ENCODE measurements at places on chromosomes 3 and 15. TPM values are rescaled to one million over a fixed set of nuclear protein-coding genes. Genes with fewer than 3 reads are reported as not detected.
A peak's percentile ranks its signal among the peaks of the same experiment; 100 is the strongest.

The GOLGA6L10 gene
- total RNA-seq = 1.1 TPM

The EPHB3 gene
- total RNA-seq = 0.19 TPM

- DNase-seq = no peak
These were observed 96.4 kb downstream of the NSUN3 start for GRCh38 chr3:94159062-94159828.

DNA sequence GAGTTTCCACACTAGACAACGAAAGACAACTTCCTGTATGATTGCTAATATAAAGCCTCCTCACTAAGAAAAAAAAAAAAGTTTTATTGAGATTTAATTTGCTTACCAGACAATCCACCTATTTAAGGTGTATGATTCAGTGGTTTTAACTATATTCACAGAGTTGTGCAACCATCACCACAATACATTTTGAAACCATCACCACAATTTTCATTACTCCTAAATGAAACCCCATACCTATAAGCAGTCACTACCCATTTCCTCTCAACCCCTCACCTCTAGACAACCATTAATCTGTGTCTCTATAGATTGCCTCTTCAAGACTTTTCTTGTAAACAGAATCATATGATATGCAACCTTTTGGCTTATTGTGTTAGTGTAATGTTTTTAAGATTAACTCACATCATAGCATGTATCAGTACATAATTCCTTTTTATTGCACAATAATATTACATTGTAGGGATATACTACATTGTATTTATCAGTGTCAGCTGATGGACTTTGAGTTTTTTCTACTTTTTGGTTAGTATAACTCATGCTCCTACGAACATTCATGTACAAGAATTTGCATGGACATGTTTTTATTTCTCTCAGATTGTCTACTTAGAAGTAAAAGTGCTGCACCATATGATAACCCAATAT, 339.7 kb downstream of the NLGN1 start:
- DNase-seq = no peak

- no peak for DNase-seq
These were observed 788 bp downstream of the FOXB1 start for GRCh38 chr15:60004846-60005351.

The PARP6 gene
- 133 TPM for total RNA-seq

DNA sequence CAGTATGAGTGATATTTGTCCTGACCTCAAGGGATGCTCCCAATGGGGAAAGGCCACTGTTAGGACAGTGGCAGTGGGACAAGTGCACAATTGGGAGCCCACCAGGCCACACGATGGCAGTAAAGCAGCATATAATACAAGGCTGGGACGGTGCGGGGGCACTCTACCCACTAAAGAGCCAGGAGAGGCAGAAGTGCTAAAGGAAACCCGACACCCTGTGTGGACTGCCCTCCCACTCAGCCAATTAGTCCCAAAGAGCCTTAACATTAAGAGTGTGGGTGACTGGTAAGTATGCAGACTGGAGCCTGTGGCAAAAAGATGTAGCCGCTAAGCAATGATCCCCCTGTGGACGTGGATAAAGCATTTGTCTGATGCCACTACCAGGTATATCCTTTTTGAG, 8.2 kb upstream of the ZNF589 start:
- peak; percentile 41 for DNase-seq

The CYP11A1 gene
- total RNA-seq = not detected

- DNase-seq = no peak
These were observed 60.1 kb downstream of the MGLL start for GRCh38 chr3:127762077-127762786.

DNA sequence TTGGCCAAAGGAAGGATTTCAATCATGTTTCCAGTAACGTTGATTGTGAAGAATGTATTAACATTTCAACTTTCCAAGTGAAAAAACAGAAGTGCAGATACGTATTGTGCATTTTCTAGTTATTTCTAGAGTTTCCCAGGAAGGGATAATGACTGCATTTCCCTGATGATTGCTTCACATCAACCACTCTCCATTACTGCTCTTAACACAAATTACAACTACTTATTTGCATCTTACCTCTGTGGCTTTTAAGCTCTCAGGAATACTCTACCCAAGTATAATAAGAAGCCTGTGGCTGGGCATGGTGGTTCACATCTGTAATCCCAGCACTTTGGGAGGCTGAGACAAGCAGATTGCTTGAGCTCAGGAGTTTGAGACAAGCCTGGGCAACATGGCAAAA, 582.5 kb downstream of the ZNF385D start:
- DNase-seq = no peak

The C2CD4A gene
- total RNA-seq = 0.19 TPM

- peak; percentile 65 for DNase-seq
These were observed 8.5 kb downstream of the FAM107A start for GRCh38 chr3:58568572-58569286.

DNA sequence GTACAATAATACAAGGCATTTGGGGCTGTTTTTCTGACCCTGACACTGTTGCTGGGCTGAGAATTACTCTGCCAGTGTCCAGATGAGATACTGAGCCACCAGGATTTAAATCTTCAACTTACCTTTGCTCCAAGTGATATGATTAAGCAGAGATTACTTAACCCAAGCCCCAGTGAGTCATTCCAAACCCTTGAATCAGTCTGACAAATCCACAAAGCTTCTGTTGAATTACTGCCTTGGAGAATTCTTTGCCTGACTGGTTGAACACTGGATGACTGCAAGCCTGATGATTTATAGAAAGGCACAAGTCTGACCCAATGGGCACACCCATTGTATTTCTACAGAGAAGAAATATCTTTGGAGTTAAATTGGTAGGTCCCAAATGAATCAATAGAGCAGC, 88.2 kb upstream of the TSC22D2 start:
- DNase-seq = no peak

DNA sequence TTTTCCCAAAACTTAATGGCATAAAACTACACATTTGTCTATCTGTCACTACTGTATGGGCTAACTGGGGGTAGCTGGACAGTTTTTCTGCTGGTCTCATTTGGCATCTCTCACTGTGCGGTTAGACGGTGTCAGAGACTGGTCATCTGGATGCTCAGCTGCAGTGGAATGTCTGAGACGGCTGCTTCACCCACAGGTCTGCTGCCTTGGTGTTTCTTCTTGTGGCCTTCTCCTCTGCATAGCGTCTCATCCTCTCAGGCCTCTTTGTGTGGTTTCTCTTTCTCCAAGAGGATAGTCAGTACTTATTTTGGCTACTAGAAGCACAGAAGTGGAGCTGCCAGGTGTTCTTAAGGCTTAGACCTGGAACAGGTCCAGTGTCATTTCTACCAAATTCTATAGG, 35.9 kb upstream of the GOLGA6L9 start:
- DNase-seq = no peak

DNA sequence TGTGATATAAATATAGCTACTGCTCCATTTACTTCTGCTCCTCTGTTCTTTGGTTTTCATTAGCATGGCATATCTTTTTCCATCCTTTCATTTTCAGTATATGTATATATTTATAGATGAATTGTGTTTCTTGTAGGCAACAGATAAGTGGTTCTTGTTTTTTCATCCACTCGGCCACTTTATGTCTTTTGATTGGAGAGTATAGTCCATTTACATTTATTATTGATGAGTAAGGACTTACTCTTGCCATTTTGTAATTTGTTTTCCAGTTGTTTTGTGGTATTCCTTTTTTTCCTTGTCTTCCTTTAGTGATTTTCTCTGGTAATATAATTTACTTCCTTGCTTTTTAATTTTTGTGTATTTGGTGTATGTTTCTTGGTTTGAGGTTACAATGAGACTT, 26.8 kb upstream of the COPB2 start:
- no peak for DNase-seq

The PLSCR5 gene
- not detected for total RNA-seq

The TRIM42 gene
- not detected for total RNA-seq

The ZIC4 gene
- total RNA-seq = not detected

GRCh38 chr3:9703736-9704346, at the start of gene CPNE9:
TSS of gene CPNE9 (plus strand) at chr3:9703833. CDS start at chr3:9703997, 164 bp downstream.
- no peak for DNase-seq

GRCh38 chr15:100537331-100537730, 8.6 kb upstream of the CERS3 start:
- DNase-seq = no peak

DNA sequence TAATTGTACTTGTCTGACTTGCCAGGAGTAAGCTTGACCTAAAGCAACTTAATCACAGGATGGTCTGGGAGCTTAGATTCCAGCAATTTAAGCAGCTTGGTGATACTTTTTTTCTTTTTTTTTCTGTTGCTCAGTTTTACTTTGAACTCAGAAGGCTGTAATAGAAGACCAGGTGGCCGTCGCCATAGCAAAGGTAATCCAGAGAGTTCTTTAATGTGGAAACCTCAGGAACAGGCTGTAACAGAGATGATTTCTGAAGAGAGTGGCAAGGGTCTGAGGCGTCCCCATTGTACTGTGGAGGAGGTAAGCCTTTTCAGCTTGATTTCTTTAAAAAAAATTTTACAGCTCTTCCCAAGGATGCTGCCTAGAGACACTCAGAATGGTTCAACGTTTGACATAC, 20.1 kb downstream of the SENP2 start:
- no peak for DNase-seq

DNA sequence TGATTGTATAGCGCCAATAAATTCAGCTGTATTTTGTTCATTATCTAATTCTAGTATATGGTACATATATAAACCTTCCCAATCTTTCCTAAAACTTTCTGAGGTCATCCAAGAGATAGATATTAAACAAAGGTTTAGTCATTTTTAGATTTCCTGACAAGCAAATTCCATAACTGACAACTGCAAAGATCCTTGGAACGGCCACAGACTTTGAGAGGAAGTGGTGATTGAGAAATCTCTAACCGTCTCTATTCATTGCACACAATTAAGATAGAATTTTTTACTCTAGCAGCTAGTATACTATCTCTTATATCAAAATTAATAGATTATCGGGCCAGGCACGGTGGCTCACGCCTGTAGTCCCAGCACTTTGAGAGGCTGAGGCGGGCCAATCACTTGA, 4.7 kb downstream of the CSNK1G1 start:
- no peak for DNase-seq

DNA sequence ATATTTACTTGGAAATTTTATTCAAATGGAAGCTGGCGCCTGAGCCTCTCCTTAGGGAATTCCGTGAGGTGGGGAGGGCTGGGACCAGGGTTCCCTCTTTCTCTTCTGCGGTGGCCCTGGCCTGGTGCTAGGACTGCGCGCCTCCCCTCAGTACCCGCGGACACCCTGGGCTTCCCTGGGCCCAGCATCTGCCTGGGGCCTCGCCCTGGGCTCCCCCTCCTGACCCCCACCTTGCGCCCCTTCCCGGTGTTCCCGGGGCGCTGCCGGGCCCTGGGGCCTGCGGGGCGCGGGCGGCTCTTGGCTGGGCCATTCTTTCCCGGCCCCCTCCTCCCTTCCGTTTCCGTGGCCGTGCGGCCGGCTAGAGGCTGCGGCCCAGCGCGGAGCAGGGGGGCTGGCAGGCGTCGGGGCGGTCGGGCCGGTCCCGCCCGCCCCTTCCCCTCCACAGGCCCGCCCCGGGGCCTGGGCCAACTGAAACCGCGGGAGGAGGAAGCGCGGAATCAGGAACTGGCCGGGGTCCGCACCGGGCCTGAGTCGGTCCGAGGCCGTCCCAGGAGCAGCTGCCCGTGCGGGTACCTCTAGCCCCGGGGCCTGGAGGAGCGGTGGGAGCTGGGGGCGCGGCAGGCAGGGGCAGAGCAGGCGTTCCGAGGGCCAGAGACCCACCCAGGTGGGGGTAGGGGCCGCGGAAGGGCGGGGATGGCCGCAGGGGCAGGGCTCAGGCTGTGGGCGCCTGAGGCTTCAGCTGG, at the start of gene FES:
TSS of gene FES (plus strand) at position 529 of the 743 bp plus-strand sequence. CDS start 542 bp downstream, outside the sequence.
- no peak for DNase-seq

DNA sequence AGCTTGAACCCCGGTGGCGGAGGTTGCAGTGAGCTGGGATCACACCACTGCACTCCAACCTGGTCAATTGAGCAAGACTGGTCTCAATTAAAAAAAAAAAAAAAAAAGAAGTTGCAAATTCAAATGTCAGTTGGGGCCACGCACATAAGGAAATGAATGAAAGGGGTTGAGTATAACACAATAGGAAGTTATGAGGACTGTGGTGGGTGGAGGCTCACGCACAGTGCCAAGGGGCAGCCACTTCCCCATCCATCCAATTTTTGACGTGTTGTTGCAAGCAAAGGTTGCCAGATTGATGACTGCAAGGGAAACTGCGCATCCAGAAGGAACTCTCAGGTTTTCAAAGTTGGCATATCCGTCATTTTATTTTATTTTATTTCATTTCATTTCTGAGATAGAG, 532.2 kb downstream of the NTRK3 start:
- DNase-seq = no peak
